ENCODE measurements at places on chromosomes 1 and 21.

DNA sequence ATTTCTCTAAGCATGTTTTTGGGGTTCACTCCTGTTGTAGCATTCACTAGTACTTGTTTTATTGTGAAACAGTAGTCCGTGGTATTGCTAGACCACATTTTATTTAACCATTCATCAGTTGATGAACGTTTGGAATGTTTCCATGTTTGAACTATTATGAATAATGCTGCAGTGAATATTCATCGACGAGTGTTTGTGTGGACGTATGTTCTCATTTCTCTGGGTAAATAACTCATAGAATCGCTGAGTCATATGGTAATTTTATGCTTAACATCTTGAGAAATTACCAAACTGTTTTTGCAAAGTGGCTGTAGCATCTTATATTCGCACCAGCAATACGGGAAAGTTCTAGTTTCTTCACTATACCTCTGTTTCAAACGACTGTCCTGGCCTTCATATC, 28.0 kb upstream of the KAZN start:
- DNase-seq: no peak

DNA sequence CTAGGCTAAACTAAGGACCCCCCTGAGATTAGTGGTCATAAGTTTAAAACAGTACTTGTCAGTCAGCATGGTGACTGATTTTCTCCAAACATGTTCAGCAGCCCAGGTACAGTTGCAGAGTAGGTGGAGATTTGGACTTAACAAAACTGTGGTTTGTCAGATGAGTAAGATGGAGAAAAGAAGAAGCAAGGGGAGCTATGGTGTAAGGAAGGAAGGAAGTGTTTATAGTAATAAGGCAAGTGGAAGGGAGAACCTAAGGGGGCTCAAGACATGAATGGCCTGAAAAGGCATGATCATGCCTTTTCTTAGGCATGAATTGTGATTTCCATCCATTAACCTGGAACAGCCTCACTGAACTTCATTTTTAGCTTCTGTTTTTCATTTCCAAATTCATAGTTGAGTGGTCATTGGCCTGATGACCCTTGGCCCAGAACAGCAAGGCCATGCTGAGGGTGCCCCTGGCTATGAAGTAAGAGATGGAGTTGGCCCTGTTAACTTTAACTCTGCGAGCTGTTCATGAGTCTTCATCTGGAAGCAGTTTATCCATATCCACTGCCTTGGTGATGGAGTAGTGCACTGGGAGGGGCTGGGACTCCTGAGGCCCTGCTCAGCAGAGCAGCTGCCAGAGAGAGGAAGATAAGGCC, 60.7 kb downstream of the LRRC8D start:
- no peak for DNase-seq

DNA sequence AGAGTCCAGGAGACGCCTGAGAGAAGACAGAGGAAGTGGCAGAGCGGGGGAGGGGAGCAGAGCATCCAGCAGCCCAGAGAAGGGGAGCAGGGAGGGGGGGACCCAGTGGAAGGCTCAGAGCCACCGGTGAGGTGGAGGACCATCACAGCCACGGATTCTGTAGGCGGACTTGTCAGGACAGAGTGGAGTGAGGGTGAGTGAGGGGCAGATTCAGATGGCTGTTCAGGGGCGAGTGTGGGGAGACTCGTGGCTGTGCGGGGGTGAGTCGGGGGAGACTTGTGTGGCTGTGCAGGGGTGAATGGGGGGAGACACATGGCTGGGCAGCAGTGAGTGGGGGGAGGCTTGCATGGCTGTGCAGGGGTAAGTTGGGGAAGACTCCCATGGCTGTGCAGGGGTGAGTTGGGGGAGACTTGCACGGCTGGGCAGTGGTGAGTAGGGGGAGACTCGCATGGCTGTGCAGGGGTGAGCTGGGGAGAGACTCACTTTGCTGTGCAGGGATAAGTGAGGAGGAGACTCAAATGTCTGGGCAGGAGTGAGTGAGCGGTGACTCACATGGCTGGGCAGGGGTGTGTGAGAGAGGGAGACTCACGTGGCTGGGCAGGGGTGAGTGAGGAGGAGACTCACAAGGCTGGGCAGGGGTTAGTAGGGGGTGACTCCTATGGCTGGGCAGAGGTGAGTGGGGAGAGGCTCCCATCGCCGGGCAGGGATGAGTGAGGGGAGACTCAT, 56.8 kb upstream of the ABCG1 start:
- DNase-seq: no peak

DNA sequence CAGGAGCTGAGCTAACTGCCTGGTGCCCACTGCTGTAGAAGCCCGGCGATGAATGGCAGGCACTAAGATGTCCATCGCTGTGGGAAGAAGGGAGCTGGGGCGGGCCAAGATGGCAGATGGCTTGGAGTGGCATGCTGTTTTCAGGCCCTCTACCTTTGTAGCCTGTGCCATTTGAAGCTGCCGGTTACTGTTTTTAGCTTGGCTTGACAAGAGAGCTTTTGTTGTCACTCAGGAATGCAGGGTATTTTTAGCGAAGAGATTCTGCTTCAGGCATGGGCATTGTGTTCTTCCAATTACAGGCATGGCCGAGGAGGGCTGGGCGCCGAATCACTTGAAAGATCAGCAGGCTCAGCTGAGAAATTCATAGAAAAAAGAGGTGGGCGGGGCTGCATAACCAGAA, 348.7 kb downstream of the RPS6KC1 start:
- DNase-seq: no peak
